Left renal cortex interstitium (tissue), 4 donors: ENCODE measurements at places on chromosomes 7 and 10. TPM values are rescaled to one million over a fixed set of nuclear protein-coding genes. Genes with fewer than 3 reads are reported as not detected.

AQP1 gene
- polyA plus RNA-seq, result 209 TPM

DNA sequence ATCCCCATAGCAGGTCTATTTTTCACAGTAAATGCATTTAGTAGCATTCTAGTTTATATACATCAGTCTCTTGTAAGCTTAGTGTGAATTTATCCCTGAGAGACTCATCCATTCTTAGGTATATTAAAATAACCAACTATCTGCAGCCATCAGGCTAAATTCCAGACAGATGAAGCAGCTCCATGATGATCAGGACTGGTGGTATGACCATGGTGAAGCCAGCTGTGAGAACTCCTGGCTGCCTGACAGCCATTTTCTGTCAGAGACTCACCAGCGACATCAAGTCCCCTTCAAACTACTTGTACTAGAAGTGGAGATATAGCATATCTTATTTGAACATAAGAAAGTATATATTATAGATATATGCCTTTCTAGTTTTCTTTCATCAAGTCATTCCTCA, 70.3 kb upstream of the GSDME start:
- DNase-seq, result no peak

DNA sequence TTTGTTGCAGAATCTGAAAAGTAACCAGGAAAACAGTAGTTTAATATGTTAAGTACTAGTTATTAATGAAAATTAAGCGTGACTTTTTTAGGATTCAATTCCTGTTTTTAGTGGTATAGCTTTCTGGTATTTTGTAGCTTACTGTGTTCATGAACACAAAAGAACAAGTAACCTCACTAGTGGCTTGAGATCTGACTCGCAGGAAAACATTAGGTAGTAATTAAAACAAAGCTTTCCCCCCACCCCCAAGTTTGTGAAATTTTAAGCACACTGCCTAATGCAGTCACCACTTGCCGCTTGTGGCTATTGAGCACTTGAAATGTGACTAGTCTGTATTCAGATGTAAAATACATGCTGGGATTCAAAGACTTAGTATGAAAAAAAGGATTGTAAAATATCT, 102.5 kb upstream of the RPA3 start:
- no peak for DNase-seq

HDAC9 gene
- polyA plus RNA-seq, result 9.3 TPM

MRC1 gene
- 8.2 TPM for polyA plus RNA-seq

GRCh38 chr7:4820405-4820966, 41.3 kb downstream of the PAPOLB start:
- DNase-seq, result no peak

DNA sequence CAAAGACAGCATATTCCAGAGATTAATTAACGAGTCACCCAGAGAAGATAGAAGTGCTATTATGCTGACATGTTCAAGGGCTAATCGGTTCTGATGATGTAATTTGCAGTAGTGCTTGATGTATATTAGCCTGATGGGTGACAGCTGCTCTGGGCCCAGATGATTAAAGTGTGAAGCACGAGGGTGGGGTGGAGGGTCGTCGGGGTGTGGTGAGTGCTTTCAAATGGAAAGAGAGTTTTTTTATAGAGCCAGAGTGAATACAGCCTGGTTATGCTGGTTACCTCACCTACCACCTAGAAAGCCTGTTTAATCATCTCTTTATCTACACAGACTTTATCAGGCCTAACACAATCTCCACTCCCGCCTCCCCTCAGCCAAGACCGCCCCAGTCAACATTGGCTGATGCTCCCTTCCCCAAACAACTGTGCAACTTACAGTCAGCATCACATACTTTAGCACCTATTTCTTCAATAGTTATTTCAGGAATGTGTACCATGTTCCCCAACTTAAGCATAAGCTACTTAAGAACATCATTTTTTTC, 11.5 kb upstream of the STN1 start:
- no peak for DNase-seq

FXYD4 gene
- polyA plus RNA-seq, result not detected
